Stimulated activated CD8-positive, alpha-beta memory T cell treated with anti-CD3 and anti-CD28 coated beads, Interleukin-15, amount 100 ng/mL, for 48 hours (primary cell): ENCODE measurements at places on chromosomes 16 and 17.
A peak's percentile ranks its signal among the peaks of the same experiment; 100 is the strongest.

- no peak for DNase-seq
Measured at GRCh38 chr16:78364556-78364880, 265.1 kb downstream of the WWOX start.

- no peak for DNase-seq
Measured at GRCh38 chr17:43832976-43833829, at the start of gene MPP3. Gene MPP3, minus strand, starts transcription at chr17:43833146. Its CDS starts 1,240 bp downstream, at chr17:43831906.

DNA sequence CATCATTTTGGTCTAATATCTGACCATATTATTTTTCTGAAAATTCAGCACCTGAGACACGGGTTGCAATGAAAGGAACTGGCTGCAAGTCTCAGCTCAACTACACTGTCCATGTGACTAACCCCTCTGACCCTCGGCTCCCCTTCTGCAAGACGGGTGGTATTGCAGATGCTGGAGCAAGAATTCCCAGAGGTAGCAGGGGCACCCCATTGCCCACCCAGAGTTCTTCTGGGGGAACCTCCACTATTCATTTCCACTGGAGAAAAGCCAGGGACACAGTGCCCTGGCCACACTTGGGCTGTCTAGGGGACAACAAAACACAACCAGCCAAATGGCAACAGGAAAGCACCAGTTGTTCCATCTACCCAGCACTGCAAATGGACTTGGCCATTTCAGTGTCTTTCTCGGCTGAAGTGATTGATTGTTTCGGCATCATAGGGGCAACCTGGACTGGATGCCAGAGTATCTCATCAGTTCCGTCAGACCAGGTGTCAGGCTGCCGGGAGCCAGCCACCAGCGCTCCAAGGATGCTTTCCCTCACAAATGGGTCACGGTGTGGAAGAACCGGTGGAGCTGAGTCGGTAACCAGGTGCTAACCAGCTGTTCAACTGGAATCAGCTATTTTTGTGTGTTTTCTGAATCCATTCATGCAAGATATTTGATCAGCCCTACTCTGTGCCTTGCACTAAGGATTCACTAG is 58.1 kb downstream of the C16orf78 start:
- no peak for DNase-seq

DNA sequence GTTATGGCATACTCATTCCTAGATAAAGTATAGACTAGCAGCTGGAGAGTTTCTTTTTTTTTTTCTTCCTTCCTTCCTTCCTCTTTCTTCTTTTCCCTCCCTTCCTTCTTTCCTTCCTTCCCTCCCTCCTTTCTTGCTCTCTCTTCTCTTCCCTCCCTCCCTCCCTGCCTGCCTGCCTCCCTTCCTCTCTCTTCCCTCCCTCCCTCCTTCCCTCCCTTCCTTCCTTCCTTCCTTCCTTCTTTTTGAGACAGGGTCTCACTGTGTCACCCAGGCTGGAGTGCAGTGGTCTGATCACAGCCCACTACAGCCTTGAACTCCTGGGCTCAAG is 7.0 kb upstream of the SNTB2 start:
- no peak for DNase-seq

DNA sequence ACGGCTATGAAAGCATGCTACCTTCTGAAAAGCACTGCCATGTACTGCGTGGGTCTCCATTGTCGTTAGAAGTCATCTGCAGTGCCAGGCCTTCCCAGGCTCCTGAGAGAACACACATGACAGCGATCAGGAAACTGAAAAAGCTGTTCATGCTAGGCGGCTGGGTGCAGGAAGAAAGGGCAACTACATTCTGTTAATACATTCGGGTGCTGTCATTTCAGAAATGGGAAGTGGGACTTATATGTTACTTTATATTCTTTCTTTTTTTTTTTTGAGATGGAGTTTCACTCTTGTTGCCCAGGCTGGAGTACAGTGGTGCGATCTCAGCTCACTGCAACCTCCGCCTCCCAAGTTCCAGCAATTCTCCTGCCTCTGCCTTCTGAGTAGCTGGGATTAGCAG is 19.9 kb downstream of the CFAP20 start:
- no peak for DNase-seq

GRCh38 chr17:31788956-31789355 is 70.1 kb downstream of the COPRS start:
- DNase-seq: no peak

- DNase-seq: no peak
Measured at GRCh38 chr16:72291121-72291520, 119.2 kb upstream of the PMFBP1 start.

DNA sequence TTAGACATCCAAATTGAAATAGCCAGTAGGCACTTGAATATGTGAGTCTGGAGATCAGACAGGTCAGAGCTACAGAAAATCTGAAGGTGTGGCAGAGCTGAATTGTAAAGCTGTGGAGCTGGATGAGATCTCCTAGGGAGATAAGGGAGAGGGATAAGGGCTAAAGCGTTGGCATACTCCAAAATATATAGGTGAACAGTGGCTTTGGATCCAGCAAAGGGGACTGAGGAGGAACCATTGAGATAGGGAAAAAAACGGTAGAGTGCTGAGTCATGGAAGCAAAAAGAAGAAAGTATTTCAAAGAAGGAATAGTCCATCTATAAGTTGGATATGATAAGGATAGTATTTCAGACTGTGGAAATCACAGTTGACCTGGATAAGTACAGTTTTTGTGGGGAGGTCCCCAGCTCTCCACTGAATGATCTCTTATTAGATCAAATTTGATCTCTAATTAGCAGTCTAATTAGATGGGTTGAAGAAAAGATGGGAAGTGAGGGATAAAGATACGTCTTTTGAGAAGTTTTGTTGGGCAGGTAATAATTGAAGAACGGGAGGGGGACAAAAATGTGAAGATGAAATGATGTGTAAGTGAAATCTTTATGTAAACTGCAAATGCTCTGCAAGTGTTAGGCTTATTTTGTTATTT is 587 bp upstream of the DBF4B start:
- DNase-seq: no peak

DNA sequence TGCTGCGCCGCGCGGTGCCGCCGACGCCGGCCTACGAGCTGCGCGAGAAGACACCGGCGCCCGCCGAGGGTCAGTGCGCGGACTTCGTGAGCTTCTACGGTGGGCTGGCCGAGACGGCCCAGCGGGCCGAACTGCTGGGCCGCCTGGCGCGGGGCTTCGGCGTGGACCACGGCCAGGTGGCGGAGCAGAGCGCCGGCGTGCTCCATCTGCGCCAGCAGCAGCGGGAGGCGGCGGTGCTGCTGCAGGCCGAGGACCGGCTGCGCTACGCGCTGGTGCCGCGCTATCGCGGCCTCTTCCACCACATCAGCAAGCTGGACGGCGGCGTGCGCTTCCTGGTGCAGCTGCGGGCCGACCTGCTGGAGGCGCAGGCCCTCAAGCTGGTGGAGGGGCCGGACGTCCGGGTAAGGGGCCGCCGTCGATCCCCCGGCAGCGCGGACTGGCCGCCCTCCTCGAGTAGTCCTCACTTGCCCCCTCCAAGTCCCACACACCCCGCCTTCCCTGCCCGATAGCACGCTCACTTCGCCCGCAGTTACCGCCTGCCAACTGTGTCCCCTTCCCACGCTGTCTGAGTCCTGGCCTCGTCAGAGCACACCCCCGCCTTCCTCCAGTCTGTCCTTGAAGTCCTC is 470 bp downstream of the MLYCD start:
- DNase-seq: peak; percentile 16

DNA sequence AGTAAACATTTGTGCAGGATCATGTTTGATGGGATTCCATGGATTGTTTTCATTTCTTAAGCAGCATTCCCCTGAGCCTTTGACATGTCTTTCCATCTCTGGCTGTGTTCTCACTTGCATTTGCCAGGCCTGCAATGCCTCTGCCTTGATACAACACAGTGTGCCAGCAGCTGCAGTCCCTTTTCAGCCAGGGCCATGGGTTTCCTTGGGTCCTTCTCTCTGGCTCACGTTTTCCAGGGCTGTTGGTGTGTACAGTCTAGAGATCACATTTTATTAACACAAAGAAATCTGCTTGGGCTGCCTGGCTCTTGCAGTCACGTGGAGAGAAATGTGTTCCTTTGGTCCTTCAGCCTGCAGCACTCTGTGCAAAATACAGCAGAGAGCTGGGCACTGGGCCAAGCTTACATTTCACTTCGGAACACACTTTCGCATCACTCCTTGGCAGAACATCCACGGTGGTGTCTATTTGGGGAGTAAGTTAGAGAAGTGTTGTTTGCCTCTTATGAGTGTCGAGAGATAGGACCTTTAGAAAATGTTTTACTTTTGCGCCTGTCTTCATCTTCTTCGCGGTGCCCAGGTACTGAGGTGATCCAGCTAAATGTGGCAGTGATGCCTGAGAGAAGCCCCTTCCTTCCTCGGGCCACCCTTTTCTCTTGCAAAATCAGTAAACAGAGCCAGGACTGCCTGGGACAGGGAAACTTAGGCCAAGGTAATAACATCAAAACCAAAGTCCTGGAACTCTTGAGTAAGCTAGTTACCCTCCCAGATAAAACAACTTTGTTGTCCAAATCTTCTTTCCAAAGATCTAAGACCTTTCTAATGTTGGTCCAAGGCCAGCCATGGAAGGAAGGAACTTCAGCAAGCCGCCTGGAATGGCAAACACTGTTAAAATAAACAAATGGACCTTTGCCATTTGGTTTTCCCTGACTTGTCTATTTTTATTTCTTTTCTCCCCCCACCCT is 20.9 kb downstream of the HLF start:
- no peak for DNase-seq

GRCh38 chr16:75011634-75012307 is 12.9 kb downstream of the ZNRF1 start:
- peak; percentile 35 for DNase-seq

GRCh38 chr17:81735264-81736102 is 23.4 kb downstream of the SLC25A10 start:
- DNase-seq: no peak

- DNase-seq: no peak
Measured at GRCh38 chr16:36336-36984, 16.9 kb downstream of the POLR3K start.

DNA sequence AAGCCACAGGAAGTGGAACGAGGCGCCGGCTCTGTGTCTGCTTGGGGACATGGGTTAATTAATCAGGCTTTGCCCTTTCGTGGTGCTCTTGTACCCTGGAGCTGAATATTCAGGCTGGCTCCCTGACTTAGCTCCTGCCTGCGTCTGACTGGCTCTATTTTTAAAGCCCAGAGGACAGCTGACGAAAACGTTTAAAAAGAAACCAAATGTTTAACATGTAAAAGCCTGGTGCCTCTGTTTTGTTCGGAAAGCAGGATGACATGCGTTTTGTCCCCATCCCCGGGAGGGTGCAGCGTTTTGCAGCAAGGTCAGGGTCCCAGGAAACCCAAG is 61.1 kb downstream of the NT5M start:
- DNase-seq: no peak

- no peak for DNase-seq
Measured at GRCh38 chr17:83144421-83145357, 65.3 kb downstream of the METRNL start.

DNA sequence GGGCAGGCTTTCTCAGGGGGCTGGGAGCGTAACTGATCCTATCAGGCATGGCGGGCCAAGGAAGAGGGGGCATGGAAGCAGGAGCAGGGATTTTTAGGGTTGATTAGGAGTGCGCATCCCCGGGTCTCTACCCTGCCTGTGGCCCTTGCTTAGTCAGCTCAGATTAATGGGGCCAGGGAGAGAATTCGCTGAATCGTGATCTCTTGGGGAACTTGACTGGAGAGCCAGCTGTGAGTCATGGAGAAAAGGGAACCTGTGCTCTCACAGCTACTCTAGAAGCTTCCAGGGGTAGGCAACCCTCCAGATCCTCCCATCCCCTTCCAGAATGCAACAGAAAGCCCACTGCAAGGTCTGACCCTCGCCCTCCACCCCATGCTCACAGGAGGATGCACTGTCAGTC is 3.6 kb downstream of the FOXN1 start:
- DNase-seq: no peak

- DNase-seq: no peak
Measured at GRCh38 chr16:80986557-80986956, 20.1 kb downstream of the CMC2 start.

GRCh38 chr16:70472786-70473433 is 18.5 kb downstream of the FCSK start:
- no peak for DNase-seq

DNA sequence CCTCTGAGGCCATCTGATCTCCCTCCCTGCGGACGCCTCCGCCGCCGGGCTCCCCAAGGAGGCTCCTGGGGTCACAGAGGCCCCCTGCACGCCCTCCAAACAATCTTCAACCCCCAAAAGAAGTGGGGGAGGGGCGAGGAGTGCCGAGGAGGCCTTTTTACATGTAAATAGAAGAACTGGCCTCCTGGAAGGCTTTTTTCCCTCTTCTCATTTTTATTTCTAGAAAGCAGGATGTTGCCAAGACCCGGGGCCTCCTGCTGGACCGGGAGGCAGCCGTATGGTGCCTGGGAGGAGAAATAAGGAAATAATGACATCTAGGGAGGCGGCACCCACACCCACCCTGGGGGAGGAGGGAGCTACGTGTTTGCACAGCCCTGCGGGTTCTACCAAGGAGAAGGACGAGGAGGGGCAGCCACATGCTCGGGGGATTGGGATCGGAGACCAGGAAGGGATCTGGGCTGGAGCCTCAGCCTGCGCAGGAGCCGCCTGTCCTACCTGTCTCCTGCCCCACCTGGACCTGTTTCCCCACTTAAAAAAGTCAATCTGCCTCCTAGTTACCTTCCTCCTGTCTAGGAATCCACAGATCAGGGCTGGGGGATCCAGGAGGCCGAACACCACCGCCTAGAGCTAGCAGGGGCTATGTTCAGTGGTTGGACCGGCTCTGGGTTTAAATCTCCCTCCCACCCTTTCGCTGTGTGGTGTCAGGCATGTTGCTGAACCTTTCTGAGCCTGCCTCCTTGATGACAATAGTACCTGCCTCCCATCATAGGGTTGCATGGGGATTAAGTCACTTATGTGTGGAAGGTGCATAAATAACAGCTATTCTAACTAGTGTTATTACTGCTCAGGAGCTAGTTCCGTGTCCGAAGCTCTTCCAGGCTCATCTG is 175.7 kb upstream of the GSE1 start:
- DNase-seq: no peak

GRCh38 chr16:3580251-3580651 is 3.0 kb upstream of the NLRC3 start:
- no peak for DNase-seq

GRCh38 chr16:252366-253337 is 18.0 kb downstream of the FAM234A start:
- DNase-seq: peak; percentile 13

- no peak for DNase-seq
Measured at GRCh38 chr17:79276821-79277220, 202.2 kb downstream of the ENGASE start.
